ENCODE measurements at places on chromosomes 1 and 21.

- DNase-seq = no peak
These were observed 5.5 kb downstream of the GPR137B start for GRCh38 chr1:236147521-236148469.

DNA sequence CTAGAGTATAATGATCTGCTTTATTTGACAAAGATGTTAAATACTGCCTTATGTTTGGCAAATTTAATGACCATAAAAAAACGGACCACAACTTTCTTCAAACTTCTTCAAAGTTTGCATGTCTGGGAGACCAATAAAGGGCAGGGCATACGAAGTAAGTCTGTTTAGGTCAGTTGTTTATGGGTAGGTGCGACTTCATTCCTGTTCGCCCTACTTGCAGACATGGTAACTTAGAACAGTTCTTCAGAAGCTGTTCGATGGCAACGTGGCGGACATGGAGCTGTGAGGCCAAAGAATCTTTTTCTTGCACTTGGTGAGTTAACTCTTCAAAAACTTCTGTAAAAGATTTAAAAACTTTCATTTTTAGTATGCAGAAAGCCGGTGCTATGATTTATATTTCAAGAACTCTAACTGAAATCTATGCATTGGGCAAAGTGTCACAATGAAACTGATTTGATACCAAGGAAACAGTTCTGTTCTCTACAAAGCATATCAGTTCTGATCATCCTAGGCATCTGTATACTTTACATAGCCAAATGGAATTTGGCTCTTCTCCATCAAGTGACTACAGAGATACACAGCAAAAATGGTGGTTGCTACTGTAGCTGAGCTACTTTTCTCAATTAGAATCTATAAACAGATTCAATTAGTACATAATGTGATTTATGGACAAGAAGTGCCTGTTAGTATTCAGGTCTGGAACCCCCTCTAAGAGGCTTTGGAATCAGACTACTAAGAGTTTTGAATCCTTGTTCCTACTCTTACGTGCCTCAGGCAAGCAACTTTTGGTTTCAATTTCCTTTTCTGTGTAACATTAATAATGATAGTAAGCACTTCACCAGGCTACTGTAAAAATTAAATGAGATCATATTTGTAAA, 25.7 kb downstream of the C21orf91 start:
- DNase-seq = no peak

GRCh38 chr1:230694991-230695390, 18.9 kb downstream of the AGT start:
- DNase-seq = no peak

DNA sequence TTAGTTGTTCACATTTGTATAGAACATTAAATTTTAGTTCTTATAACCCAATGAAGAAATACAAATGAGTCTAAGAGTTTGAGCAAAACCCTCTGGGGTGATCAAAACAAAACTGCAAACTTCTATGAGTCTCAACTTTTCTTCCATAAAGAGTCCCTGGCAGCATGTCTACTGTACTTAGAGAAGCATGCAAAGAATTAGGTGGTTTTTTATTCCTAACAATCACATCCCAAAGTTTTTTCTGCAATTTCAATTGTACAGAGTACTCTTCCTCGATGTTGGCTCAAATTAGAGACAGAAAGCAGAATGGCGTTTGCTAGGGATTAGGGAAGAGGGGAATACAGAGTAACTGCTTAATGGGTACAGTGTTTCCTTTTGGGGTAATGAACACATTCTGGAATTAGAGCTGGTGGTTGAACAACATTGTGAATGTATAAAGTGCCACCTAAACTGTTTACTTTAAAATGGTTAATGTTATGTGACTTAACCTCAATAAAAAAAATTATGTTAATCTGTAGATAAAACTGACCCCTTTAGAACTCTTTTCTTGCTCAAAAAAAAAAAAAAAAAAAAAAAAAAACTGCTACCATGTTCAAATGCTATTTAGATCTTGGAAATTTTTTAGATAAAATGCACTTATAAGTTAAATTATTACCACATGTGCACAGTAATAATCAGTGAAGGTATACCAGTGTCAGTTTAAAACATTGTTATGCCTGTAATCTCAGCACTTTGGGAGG, 4.8 kb downstream of the RC3H1 start:
- DNase-seq = no peak

DNA sequence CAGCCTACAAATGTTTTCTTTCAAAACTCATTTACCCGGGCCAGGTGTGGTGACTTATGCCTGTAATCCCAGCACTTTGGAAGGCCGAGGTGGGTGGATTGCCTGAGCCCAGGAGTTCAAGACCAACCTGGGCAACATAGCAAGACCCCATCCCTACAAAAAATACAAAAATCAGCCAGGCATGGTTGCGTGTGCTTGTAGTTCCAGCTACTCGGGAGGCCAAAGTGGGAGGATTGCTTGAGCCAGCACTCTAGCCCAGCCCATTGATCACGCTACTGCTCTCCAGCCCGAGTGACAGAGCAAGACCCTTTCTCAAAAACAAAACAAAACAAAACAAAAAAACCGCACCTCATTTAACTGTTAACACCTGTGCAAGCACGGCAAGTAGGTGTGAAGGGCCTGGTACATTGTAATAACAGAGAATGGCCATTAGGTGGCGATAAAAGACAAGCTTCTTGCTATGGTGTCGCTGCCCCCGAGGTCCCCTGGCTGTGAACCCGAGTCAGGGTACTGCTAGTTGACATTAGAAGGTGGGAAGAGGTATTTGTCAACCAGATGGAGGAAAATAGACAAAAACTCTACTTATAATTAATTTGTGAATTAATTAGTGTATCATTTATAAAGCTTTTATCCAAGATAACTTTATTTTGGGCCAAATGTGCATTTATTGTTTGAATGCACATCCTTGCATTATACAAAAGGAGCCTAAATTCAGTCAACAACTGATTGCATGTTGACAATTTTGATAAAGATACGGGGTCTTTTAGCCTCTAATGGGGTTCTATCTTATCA, 66.5 kb downstream of the SH3BGR start:
- DNase-seq = no peak

GRCh38 chr1:228306275-228307217, 98.7 kb downstream of the OBSCN start:
- DNase-seq = no peak

GRCh38 chr1:111833334-111833733, 77.6 kb downstream of the DDX20 start:
- DNase-seq = no peak

GRCh38 chr1:180248176-180248575, 18.1 kb downstream of the LHX4 start:
- DNase-seq = no peak

DNA sequence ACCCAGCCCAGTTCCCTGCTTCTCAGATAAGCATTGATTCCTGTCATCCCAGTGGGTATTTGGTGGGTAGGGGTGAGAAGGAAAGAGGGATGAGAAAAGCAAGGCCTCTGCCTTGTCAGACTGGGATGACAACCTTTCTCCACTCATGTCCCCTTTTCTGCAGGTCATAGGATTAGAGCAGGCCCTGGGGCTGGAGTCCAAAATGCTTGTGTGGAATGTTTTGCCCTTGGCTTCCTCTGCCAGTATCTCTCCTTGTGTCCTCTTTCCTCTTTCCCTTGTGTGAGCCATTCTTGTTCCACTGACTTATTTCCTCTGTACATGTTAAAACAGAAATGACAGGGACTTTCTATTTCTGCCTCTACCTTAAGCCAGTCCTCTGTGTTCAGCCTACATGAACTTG, 4.1 kb downstream of the ATP2B4 start:
- no peak for DNase-seq

- DNase-seq = peak; percentile 27
These were observed 1.2 kb downstream of the SARS1 start for GRCh38 chr1:109214695-109215623.

- DNase-seq = no peak
These were observed 51.2 kb upstream of the STUM start for GRCh38 chr1:226497276-226497833.

- no peak for DNase-seq
These were observed 75.3 kb downstream of the PEX14 start for GRCh38 chr1:10549904-10550664.

DNA sequence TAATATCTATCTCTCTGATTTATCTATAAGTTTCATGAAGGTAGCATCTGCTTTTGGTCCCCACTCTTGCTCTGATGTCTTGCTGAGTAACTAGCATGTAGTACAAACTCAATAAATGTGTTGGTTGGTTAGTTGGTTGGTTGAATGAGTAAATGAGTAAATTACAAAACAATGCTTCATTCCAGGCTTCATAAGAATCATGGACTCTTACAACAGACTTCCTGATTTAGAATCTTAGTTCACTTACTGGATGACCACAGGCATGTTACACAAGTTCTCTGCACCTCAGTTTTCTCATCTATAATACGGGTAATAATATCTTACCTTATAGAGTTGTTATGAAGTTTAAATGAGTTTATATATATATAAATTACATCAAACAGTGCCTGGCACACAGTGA, 98.6 kb downstream of the ZNF281 start:
- no peak for DNase-seq

DNA sequence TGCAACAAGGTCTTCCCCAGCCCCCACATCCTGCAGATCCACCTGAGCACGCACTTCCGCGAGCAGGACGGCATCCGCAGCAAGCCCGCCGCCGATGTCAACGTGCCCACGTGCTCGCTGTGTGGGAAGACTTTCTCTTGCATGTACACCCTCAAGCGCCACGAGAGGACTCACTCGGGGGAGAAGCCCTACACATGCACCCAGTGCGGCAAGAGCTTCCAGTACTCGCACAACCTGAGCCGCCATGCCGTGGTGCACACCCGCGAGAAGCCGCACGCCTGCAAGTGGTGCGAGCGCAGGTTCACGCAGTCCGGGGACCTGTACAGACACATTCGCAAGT, 3.8 kb downstream of the ZBTB18 start:
- DNase-seq = no peak

DNA sequence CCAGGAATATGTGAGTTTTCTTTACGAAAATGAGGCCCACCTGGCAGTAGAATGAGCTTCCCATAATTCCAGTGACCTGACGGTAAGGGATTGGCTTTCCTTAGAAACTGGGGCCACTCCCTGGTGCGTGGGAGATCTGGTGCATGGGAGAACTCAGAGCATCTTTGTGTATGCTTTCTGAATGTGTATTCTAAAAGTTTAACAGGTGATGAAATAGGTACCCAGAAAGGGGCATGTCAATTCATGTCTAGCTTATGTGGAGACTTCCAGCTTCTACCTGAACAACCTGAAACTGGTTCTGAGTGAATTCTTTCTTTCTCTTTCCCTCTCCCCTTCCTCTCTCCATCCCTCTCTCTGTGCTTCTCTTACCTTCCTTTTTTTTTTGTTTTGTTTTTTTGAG, 15.2 kb upstream of the FCRLA start:
- DNase-seq = no peak

DNA sequence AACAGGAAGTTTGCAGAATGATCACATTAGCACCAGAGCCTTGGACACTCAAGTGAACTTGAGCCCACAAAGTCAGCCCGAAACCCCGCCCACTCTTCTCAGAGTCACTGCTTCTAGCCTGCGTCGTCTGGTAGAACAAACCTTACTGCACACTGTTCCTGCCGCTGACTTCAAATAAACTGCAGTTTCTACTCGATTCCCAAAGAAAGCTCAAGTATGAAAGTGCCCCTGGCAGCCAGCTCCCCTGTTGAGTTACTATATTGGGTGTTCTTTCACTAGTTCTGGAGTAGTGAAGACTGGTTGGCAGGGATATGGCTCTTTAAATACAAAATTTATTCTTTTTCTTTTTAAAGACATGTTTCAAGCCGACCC, 164.7 kb downstream of the GALNT2 start:
- no peak for DNase-seq

GRCh38 chr1:30776097-30777059, 18.8 kb upstream of the LAPTM5 start:
- DNase-seq = no peak

DNA sequence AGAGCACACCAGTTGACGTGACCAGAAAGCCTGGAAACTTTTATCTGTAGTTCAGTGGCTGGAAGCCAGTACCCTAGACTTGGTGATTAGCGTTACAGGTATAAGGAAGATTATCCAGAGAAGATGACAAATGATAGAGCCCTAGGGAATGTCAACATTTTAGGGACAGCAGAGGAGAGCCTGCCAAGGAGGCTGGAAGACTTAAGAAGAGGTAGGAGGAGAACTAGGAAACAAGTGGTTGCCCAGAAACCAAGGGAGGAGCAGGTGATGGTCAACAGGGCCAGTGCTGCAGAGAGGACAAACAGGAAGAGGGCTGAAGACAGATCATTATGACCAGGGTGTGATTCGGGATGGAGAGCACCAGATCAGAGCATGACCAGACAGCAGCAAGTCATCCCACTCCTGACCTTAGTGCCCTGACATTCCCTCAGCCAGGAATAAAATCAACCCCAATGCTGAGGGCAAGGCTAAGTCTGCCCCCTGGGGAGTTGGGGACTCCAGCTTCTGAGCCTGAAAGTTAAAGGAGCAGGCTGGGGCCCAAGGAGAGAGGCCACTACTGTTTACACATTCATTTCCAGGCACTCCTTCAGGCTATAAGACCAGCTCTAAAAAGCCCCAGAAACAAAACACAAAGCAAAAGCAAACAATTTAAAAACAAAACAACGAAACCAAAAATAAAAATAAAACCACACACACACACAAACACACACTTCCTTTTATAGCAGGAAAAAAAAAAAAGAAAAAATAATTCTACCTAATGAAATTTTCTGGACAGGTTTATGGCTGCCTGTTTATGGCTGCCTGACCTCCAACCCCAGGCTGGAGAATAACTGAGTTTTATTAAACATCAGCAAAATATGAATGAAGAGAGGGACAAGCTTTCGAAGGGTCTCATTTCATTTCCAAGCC, 48.6 kb upstream of the LRRC52 start:
- no peak for DNase-seq

- DNase-seq = no peak
These were observed 19.8 kb upstream of the PRDM16 start for GRCh38 chr1:3049164-3049563.

DNA sequence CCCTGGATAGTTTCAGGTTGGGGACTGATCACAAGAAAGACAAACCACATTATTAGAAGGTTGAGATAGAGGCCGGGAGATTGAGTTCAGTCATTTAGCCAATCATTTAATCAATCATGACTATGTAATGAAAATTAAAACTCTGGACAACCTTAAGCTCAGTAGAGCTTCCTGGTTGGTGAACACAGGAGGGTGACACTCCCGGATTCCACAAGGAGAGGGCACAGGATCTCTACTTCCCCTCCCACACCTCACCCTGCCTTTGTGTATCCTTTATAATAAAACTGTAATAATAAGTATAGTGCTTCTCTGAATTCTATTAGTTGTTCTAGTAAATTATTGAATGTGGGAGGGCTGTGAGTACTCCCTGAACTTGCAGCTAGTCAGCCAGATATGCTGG, 150.1 kb downstream of the PIK3R3 start:
- no peak for DNase-seq

GRCh38 chr1:64098846-64099582, 104.4 kb upstream of the UBE2U start:
- no peak for DNase-seq

GRCh38 chr1:111399792-111400610, 27.5 kb downstream of the OVGP1 start:
- DNase-seq = no peak

DNA sequence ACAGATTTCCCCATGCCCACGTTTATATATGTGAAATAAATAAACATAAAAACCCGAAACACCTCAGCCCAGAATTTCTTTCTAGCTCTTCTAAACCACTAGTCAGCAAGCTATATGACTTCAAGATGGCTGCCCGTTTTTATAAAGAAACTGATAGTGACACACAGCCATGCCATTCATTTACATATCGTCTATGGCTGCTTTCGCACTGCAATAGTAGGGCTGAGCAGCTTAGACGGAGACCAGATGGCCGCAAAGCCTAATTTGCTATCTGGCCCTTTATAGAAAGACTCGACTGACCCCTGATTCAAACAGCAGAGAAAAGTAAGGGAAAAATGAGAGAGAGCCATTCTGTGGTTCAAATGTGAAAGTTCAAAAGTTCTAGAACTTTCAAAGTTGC, 45.7 kb upstream of the FMN2 start:
- no peak for DNase-seq

Measured in activated T-helper 9 cell treated with anti-CD3 and anti-CD28 coated beads, Interleukin-2, amount 50 U/mL, for 16 hours (primary cell).